ENCODE measurements at places on chromosomes 16 and 17.
A peak's percentile ranks its signal among the peaks of the same experiment; 100 is the strongest.

DNA sequence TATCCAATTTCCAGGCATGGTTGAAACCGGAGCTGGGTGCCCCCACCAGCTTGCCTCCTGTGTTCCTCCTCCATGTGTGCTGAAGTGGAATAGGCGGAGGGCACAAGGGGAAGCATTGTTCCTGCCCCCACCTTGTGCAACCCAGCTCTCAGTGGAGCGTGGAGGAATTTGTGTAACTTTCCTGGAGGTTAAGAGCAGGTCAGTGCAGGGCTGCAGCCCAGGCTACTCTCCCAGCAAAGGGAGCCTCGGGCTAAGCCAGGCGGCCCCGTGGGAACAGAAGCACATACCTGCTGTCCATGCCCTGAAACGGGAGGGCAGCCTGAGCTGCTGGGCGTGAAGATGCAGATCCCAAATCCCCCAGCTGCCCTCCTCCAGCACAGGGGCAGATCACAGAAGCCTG lies 158.8 kb upstream of the LHX1 start:
- DNase-seq: no peak

DNA sequence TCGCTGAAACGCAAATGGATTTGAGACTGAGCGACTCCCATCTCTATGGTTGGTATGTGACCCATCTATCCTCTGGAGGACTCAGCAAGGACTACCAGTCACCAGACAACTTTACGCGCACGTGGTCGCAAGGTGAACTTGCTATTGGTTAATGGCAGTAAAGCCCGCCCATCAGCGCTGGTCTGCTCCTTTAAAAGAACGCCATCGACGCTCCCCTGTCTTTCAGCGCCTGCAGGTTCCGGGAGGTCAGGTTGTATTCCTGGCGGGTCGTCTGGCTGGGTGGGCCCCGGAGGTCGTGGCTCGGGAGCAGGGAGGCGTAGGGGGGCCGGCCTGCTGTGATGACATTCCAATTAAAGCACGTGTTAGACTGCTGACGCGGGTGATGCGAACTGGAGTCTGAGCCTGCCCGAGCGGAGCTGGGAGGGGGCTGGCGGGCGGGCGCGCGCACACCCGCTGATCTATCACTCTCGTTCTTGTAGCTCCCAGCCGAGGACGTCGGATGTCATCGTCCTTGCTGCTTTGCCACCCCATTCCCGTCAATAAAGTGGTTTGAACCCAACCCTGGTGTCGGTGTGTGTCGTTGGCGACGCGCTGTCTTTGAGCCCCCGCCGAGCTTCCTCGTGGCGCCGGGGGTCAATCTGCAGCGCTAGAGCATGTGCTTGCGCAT lies 15.9 kb upstream of the ERN1 start:
- DNase-seq: peak; percentile 99

DNA sequence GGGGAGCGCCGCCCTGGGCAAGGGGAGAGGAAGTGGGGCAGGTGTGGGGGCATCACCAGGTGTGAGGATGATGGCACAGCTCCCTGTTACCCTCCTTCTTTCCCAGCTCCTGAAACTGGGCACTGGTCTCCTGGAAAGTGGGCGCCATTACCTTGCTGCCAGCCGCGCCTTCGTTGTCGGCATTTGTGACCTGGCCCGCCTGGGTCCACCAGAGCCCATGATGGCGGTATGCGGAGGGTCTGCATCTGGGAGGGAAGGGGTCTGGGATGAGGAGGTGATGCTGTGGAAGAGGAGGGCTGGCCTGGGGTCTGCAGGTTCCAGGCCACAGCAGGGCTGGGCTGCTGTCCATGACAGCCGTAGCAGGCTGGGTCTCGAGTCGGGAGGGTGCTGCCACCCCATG lies 5.5 kb downstream of the ACAP1 start:
- no peak for DNase-seq

- peak; percentile 93 for DNase-seq
Measured at GRCh38 chr17:76872221-76872873, 4.1 kb downstream of the MGAT5B start.

DNA sequence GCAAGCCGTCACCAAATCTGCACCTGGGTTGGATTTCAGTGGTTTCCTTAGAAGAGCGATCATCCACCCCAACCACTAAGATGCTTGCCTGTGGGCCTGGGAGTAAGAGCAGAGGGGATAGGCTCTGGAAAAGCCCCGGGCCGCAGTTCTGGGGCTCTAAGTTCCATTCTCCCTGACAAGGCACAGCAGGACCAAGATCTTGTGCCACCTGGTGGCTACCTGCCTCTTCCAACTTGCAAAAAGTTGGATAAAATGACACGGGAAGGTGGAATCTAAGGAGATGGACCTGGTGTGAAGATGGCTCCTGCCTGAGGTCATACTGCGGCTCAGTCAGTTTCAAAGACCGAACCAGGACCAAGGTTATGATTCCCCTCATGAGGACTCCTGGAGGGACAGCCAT lies 42.3 kb downstream of the ABCC12 start:
- DNase-seq: no peak

- no peak for DNase-seq
Measured at GRCh38 chr16:73092236-73092781, 44.4 kb upstream of the ZFHX3 start.

- no peak for DNase-seq
Measured at GRCh38 chr16:9258423-9259051, 167.1 kb downstream of the HAPSTR1 start.

DNA sequence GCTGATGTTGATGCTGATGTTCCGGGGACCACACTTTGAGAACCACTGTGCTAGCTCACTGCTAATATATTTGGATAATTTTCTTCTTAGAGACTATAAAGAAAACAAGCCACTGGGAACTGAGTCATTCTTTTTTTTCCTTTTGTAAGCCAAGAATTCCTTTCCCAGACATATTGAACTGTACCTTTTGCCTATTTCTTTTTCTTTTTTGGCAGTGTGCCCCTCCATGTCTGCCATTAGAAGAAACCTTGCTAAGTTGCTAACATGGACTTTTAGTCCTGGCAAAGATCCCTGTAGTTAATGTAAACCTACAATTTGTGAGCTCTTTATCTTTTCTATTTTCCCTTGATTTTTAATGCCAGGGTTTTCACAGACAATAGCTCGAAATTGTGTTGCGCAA lies 17.3 kb upstream of the ERCC4 start:
- DNase-seq: no peak

DNA sequence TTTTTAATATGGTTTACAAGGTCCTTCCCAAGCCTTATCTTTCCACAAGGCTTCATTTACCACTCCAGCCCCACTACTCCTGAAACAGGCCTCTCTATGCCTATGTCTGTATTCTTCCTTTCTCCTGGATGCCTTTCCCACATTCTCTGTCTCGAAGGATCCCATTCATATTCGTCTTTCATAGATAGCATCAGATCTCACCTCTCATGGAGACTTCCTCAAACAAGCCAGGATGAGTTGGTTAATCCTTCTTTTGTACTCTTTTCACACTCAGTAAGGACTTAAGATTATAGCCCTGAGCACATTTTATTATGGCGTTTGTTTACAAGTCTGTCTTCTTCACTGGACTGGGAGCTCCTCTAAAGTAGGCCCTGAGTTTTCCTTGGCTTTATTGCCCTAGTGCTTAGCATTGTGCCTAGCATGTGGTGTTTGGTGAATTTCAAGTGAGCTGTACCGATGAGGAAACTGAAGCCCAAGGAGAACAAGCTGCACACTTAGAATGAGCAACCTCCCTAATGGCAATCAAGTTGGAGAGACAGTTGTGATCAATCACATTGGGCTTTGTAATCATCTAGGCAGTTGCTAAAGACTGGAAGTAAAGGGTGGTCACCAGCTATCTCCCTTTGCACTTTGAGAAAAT lies 10.0 kb upstream of the TBX4 start:
- no peak for DNase-seq

- DNase-seq: no peak
Measured at GRCh38 chr17:2013994-2014317, 11.2 kb downstream of the RTN4RL1 start.

DNA sequence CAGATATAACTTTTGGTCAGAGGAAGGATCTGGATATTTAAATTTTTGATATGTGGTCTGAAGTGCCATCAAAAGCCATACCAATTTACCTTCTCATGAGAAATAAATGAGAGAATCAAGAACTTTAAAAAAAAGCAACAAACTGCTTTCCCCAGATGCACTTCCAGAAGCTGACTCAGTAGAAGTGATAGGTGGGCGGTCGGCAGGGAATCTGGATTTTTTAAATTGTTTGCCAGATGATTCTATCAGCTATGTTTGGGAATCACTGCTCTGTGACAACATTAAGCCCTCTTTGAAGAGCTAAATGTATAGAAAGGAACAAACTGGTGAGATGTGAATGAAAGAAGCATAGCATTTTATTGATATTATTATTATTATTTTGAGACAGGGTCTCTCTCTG lies 19.2 kb downstream of the CDH3 start:
- DNase-seq: no peak

DNA sequence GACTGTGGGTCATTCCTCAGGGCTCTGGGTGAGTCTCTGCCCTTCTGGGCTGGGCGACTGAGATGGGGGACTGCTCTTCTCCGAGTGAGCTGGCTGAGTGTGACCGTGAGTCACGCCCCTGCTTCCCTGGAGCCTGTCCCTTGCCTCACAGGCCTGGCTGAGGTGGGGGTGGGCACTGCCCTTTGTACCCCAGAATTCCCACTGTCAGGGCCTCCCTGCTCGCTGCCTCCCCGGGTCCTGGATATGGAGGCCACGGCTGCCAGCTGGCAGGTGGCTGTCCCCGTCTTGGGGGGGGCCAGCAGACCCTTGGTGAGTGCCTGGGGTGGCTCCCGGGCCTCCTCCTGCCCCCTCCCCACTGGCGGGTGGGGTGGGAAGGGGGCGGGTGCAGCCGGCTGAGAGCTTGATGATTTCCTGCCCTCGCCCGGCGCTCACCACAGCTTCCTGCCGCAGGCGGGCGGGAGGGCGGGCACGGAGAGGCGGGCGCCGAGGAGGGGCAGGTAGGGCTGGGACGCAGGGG lies at the start of gene LAT:
LAT (plus strand) TSS at position 434 of the 517 bp plus-strand sequence. CDS start 366 bp downstream, outside the sequence.
- no peak for DNase-seq

DNA sequence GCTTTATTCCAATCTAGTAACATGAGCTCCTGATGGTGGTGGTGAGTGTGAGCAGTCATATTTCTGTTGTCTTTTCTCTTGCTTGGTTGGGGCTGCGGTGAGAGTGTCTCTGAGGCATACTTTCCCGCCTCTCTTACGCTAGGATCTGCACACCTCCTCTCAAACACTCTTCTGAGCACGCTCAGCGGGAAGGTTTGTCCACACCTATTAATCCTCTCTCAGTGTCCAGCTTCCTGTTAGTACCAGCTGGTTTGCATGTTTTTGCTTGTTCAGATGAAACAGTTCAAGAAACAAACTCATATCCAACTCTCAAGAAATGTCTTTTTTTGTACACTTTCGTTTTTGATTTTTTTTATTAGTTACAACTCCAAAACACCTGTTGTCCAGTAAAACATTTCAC lies 89.5 kb downstream of the CCDC182 start:
- DNase-seq: no peak

GRCh38 chr17:15171167-15172047 lies 93.7 kb downstream of the PMP22 start:
- DNase-seq: peak; percentile 62

DNA sequence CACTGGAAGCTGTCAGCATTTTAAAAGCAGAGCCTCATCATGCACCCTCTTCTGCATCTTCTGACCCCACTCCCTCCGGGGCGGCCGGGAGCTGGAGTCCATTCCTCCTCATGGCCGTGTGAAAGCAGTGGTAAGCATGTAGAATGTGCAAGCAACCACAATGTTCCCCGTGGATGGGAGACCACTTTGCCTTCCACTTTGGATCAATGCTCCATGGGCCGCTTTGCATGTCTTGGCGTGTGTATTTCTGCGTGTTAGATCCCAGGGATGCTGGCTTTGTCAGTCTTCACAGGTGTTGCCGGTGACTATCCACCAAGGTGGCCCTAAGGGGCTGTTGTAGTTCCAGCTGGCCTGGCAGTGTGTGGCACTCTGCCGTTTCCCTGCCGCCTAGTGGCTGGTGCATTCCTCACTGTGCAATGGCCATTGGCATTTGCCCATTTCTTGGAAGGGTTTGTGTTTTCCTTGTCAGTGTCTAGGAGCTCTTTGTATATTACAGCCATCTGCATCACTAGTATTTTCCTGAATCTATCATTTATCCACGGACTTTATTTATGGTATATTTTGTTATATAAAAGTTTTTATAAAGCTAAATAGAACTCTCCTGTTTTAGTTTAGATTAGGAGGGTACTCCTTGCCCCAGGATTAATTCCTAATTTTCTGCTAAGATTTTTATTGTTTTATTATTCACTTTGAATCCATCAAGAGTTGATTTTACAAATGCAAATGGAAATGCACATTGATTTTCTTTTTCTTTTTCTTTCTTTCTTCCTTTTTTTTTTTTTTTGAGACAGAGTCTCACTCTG lies 5.8 kb upstream of the ALDH3A1 start:
- no peak for DNase-seq

- DNase-seq: no peak
Measured at GRCh38 chr17:1559047-1560043, 3.2 kb downstream of the PITPNA start.

All from GM04504 (cell line).